ENCODE measurements at places on chromosomes 6 and 20. TPM values are rescaled to one million over a fixed set of nuclear protein-coding genes. Genes with fewer than 3 reads are reported as not detected.
A peak's percentile ranks its signal among the peaks of the same experiment; 100 is the strongest.

DNA sequence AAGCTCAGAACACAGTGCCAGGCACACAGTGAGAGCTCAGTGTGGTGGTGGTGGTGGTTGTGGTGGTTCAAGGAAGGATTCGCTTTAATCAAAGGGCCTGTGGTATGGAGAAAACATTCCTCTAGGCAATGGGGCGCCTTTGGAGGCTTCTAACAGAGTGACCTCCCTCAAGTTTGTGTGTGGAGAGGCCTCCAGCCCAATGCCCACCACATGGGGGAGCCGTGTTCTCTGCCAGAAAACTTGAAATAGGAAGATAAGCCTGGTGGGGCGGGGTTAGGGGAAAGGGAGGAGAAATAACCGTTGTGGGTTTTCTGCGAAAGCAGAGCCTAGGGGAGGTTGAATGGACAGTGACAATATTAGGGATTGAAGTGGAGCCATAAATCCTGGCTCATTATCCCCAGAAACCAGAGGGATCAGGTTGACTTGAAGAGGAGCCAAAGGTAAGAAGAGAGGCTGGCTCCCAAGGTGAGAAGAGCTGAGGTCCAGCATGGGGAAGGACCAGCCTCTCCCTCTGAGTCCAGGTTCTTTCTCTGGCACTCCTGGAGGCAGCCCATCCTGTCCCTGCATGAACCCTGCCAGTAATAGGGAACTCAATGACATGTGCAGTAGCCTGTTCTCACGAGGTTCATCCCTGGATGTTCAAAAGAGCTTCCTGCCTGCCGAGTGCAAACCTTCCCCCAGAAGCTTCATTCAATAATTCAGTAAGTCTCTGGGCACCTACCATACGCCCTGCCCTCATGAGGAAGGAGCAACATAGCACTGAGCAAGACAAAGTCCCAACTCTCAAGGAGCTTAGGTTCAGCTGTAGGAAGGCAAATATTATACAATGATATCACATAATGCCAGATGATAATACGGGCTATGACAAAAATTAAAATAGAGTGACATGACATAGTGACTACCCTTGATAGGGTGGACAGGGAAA is 51.4 kb downstream of the TGM2 start:
- DNase-seq: peak; percentile 84

- DNase-seq: no peak
Observed at GRCh38 chr20:43937591-43937990, 22.9 kb downstream of the TOX2 start.

DNA sequence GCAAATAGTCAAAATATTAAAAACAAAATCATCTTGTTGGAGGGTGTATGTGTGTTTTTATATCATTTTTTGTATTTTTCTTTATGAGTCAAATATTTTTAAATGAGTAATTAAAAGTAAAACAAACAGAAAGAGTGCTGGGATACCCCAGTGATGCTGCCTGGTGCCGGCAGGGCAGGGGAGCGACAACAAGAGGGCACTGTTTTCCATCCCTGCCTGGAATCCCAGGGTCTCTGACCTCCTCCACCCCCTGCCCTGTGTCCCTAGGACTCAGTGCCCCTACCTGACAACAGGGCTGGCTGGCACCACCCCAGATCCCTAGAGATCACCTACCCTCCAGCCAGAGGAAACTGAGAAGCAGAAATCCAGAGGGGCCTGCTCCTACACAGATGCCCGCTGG is 41.9 kb upstream of the HMGA1 start:
- no peak for DNase-seq

GRCh38 chr20:56801971-56802755 is 173.1 kb downstream of the TFAP2C start:
- no peak for DNase-seq

DNA sequence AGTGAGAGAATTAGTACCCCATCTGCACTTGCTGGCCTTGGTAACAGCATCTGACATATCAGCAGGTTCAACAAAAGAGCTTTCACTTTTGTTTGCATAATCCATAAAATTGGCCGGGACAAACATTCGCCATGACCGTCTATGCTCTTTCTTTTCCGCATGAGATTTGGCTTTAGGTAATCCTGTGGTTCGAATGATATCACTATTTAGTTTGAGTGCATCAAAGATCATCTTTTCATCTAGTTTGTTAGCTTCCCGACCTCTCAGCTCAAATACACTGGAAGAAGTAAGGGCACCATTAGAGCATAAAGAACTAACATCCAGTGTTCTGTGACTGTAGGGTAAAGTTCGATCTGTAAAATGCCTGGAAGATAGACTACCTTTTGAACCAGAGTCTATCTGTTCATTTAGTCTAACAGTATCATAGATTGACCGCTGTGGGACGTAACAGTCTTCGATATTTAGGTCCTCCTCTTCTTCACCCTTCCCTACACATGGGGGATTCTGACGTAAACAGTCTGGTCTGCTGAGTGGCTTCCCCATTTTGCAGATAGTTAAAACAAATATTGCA is 101.6 kb downstream of the DST start:
- DNase-seq: peak; percentile 74

- no peak for DNase-seq
Observed at GRCh38 chr6:89208551-89208950, 8.6 kb downstream of the GABRR1 start.

GRCh38 chr20:33015114-33015484 is 7.6 kb downstream of the BPIFB2 start:
- DNase-seq: no peak

DNA sequence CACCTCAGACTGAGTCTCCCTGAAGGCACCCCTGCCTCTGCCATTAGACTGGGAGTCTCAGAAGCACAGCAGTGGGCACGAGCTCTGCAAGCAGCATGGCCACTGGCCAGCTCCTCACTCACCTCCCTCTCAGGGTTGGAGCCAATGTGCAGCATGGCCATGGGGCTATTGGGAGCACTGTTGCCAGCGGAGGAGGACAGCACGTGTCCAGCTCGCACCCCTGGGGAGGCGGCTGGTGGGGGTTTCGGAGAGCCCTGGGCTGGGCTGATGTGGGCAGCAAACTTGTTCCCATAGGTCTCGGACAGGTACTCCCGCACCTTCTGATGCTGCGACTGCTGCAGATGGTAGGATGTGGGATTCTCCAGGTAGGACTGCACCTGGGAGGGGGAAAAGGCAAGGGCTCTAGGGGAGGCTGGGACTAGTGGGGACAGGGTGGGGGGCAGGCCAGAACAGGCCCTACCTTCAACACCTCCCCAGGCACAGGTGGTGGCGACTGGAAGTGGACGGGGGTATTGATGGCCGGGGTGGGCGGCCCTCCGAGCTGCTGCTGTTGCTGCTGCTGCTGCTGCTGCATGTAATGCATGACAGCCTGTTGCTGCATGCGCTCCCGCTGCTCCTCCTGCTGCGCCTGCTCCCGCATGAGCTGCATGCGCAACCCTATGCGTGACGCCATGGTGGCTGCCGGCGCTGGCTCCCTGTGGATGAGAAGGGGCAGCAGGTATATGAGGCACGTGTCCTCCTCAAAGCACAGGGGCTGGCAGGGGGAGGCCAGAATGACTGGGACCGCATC is 44.7 kb downstream of the TFEB start:
- no peak for DNase-seq

GRCh38 chr6:123913863-123914262 is 110.2 kb downstream of the NKAIN2 start:
- DNase-seq: no peak

DNA sequence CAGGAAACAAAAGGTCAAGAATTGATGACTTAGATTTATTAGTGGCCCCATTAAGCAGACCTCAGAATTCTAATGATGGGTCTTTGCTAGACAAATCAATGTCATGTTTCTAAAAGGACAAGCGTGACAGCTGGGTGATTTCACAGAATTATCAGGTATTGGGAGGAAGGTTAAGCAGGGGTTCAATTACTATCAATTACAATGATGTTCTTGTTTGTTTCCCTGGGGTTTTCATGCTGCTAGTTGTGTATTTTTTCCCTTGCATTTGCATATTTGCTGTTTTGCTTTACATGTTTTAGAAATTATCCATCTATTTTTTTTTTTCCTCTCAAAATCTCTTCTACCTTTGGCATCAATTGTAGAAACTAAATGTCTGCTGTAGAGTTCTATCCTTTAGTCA is 27.9 kb downstream of the GNAS start:
- DNase-seq: no peak

- no peak for DNase-seq
Observed at GRCh38 chr6:169163411-169163901, 90.2 kb downstream of the THBS2 start.

DNA sequence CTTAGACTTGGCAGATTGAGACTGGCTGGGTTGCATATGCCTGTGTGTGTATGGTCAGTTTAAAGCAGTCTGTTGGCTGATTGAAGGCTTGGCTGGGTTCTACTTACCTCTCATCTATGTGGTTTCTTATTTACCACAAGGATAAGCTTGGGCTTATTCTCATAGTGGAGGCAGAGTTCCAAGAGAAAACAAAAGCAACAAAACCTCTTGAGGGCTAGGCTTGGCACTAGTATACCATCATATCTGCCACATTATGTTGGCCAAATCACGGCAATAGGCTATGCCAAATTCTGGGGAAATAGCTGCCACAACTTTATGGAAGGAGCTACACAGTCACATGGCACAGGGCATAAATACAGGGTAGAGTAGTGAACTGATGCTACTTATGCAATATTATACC is 714.1 kb downstream of the CBLN4 start:
- no peak for DNase-seq

DNA sequence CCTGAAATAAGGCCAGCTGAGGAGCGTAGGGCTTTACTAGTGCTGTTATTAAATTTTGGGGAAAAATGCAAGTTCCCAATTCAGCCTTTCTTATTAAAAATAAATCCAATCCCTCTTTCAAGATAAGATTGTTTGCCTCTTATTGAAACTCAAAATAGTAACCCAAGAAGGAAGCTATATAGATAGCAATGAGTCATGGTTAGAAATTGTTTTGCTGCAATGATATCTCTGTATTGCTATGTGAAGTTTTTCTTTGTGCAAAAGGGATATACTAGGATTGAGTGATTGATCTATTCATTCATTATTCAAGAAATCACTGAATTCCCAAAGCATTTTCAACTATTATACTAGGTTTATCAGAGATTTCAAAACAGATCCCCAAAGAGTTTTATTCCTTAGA is 93.0 kb upstream of the HDAC2 start:
- DNase-seq: no peak

DNA sequence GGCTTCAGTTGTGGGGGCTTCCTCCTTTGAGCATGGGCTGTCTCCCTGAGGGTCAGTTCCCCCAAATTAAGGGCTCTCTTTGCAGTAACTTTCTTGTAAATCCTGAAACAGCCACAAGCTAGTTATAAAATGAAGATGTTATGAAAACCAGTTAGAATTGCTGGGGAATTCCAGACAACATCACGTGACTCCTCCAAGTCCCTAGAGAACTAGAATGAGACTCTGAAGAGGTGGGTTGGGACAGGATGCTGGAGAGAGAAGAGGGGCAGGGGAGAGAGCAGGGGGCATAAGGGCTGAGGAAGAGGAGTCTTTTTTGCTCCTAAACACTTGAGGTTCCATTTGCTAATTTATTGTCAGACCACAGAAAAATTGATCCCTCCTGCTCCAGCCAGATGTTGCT is 380.3 kb downstream of the DHX35 start:
- DNase-seq: no peak

- DNase-seq: no peak
Observed at GRCh38 chr6:157608221-157609075, 214.6 kb upstream of the SNX9 start.

DNA sequence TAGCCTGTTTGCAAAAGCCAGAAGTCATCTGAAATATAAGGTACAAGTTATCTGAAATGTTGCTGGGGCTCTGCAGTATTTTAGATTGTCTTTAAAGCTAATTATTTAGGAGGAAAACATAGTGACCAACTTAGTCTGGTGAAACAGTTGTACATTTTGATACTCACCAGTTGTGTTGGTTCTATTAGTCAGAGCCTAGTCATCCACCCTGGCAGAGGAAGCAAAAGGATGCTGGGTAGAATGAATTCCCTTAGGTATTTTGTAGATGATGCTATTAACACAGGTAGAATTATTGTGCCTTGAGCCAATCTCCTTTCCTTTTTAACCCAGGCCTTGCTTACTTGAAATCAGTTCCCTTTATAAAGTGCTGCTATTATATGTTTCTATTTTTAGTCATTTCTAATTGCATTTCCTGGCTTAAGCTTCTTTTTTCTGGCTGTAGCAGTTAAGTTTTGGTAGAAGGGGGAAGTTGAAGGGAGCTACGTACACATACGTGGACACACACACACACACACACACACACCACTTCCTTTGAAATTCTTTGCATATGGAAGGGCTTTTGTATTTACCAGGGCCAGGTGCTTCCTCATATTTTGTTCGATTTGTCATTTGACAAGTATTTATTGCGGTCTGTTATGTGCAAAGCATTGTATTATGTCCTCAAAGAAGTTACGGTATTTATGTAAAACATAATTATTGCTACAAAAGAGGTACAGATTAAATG is 82.4 kb downstream of the RTN4IP1 start:
- peak; percentile 47 for DNase-seq

- DNase-seq: no peak
Observed at GRCh38 chr6:52538901-52539354, 37.9 kb downstream of the TRAM2 start.

GRCh38 chr6:162526960-162527359 is 200.6 kb downstream of the PRKN start:
- DNase-seq: no peak

- DNase-seq: no peak
Observed at GRCh38 chr6:6407071-6407741, 86.7 kb upstream of the F13A1 start.

- no peak for DNase-seq
Observed at GRCh38 chr6:52138284-52138683, 47.9 kb upstream of the IL17A start.

DNA sequence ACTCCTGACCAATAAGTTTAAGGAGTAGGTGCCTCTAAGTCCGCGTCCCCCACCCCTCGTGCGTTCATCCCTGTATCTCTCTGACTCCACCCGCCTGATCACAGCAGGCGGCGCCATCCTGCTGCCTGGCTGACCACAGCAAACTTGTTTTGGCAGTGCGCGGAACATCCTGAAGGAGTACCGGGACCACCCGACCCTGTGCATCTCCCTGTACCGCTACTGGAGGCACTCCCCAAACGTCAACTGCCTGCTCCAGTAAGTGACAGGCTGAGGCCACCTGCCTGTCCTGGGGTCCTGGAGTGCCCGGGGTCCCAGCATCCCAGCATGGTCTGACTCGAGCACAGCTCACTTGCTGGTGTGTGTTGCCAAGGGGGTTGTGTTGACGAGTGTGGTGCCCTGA is 19.0 kb downstream of the PNLDC1 start:
- DNase-seq: no peak

The SIRPB1 gene
- total RNA-seq: not detected

The CLPSL1 gene
- total RNA-seq: not detected

The CTAGE9 gene
- not detected for total RNA-seq

The PACRG gene
- 0.81 TPM for total RNA-seq

The FOXP4 gene
- total RNA-seq: 18.4 TPM

The HSPA1L gene
- total RNA-seq: 1.3 TPM

The AHCY gene
- total RNA-seq: 402 TPM

The CST2 gene
- total RNA-seq: not detected

The ARG1 gene
- total RNA-seq: not detected

The FKBP1C gene
- 0.08 TPM for total RNA-seq
